ENCODE measurements at places on chromosomes 6 and 20. TPM values are rescaled to one million over a fixed set of nuclear protein-coding genes. Genes with fewer than 3 reads are reported as not detected.

DNA sequence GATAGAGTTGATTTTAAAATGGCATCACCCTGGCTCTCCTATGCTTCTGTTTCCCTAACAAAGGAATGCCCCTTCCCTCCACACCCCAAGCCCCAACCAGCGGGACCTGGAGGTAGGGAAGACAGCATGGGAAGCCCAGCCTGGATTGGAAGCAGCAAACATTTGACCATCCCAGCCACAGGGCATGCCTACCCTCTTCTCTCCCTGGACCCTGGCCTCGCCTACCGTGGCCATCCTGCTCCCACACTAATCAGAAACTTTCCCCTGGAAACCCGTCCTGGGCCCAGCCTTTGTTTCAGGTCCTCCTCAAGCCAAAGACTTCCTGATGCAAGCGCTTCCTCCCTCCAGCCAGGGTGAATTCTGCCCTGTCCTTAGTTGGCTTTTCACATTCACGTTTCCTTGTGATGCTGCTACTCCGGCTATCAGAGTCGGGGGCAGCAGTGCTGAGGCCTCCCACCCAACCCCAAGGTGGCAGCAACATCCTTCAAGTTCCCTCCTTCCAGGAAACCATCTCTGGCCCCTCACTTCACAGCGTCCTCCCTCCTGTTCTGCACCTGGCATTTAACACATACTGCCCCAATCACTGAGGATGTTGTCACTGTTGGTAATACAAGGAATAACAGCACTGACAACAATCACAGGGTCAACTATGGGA, 18.2 kb upstream of the ANGPT4 start:
- H3K27me3 ChIP-seq = peaks cover 1% of the 10 kb centered on the region
- DNase-seq = no peak
- H3K4me3 ChIP-seq = no peak overlapping the region
- peaks cover 4% of the 10 kb centered on the region for H3K36me3 ChIP-seq
- H3K27ac ChIP-seq = no peak overlapping the region
- no peaks in the 10 kb centered on the region for H3K4me1 ChIP-seq

DNA sequence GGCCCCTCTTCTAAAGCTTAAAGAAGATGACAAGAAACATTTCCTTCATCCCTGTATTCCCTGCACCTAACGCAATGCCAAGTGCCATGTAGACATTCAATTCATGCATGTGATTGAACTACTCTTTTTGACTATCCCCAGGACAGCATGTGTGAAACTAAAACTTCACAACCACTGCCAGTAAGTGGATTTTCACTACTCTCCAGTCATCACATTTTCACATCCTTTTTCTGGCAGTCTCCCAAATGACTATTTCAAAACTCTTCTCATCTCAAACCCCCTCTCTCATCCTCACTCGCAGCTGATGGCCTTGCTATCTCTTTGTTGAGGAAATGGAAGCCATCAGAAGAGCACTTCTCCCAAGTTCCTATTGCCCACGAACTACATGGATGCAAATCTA, 122.6 kb downstream of the OPRM1 start:
- no peak overlapping the region for H3K27ac ChIP-seq
- H3K27me3 ChIP-seq = no peaks in the 10 kb centered on the region
- H3K4me1 ChIP-seq = peaks cover 50% of the 10 kb centered on the region

DNA sequence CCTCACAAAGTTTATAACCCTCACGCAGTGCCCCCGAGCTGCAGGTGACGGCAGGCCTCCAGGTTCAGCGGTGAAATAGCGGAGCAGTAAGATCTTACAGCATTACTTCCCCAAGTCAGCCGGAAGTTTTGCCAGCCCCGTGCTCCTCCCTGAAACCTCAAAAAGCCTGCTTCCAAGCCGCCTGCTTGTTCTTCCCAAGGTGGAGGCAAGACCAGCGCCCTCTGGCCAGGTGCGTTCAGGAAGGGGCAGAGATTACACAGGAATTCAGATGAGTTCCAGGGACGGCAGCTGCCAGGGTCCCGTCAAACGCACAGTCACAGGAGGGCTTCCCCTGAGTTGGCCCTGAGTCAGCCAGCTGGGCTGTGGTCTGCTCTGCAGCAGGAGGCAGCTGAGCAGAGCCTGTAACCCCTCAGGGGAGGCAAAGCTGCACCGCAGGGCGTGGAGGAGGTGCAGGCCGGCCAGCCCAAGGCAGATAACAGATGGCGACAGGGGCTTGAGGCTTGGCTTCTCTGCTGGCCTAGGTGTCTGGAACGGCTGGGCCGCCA, 124.1 kb upstream of the RPS6KA2 start:
- DNase-seq = no peak
- H3K27ac ChIP-seq = no peak overlapping the region
- H3K4me3 ChIP-seq = no peak overlapping the region
- H3K27me3 ChIP-seq = peaks cover 3% of the 10 kb centered on the region

The C6orf163 gene
- polyA plus RNA-seq = not detected

Measured in immature natural killer cell (primary cell).